ENCODE measurements at places on chromosomes 3 and 15.

DNA sequence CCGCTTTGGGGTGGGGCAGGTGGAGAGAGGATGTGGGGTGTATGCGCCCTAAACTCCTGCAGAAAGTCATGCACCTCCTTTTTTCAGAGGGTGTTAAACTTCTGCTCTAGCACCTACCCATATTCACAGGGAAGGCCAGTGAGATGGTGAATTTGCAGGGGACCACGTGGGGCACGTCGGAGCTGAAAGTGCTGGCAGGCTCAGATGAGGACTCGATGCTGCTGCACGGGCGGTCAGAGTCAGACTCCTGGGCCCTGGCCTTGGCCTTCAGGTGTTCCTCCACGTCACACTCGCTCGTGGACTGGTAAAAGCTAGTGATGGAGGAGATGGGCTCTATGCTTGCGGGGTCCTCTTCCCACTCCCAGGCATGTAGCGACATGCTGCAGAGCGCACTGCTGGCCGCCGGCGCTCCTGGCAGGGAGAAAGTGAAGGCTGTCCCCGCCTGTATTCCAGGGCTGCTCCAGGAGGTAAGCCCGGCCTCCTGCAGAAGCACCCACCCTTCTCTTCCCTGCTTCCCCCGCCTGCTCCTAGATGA, 883 bp downstream of the CFAP92 start:
- no peak for DNase-seq

DNA sequence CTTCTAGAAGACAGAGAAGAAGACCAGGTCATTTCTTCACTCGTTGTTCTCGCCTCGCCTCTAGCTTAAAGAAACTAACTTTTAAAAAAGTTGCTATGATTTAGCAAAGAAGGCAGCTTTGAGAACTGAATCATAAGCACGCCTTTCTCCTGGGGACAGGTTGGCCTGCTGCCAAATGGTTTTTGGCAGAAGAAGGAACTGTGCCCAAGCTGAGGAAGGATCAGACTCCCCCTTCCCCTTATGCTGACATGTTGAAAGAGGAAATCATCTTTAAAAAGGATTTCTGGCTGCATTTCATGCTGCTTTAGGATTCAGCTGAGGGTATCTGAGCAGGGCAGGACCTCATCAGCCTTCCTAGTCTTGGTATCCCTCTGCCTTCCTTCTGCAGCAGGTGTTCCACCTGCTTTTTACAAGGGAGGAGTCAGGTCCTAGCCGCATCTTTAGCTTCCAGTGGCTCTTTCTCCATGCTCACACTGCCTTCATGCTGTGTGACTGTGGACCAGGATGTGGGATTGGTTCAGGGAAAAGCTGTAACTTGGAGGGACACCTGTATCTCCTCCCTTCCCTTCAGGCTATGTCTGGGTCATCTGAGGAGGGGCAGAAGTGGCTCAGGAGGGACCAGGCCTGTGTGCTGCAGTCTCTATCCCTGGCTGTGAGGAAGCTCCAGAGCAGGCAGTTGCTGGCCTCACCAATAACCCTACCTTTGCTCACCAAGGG, 34.1 kb upstream of the HACD2 start:
- peak; percentile 88 for DNase-seq

DNA sequence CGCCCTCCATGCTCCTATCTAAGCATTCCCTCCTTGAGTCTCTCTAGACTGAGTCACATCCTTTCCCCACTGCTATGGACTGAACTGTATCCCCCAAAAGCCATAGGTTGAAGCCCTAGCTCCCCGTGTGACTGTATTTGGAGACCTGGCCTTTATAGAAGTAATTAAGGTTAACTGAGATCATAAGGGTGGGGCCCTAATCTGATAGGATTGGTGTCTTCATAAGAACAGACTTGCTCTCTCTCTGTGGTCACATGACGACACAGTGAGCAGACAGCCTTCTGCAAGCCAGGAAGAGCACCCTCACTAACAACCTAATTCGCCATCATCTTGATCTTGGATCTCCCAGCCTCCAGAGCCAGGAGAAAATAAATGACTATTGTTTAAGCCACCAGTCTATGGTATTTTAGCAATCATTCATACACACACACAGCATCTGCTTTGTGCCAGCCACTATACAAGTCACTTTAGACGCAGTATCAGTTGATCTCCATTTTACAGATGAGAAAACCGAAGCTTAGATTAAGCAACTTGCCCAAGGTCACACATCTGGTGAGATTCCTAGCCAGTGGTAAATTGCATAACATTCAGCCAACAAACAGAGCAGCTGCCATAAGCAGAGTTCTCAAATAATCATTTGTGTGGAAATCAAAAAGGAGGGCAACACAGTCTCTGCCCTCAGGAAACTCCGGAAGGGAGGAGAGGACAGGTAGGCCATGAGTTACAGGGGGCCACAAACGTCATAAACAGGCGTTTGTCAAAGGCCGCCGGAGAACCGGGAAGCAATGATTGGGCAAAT, 66.3 kb upstream of the HES1 start:
- DNase-seq, result no peak

- no peak for DNase-seq
Measured at GRCh38 chr15:69991551-69991980, 106.2 kb downstream of the TLE3 start.

DNA sequence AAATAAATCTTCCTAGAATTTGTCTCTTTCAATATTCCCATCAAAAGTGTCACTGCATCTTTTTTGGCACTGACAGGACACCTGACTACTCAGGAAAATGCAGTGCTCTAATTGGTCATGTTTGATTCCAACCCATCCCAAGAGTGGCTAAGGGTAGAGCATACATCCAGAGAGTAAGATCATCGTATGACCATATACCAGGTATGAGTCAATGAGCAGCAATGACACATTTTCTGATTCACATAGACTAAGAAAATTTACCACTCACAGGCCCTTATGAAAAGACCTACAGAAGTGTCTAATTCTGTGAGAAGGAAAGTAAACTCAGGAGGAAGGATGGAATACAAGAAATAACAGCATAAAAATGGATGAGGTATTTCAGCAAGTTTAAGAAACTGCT, 434.2 kb downstream of the ZIC1 start:
- DNase-seq, result no peak

GRCh38 chr15:70442616-70443321, 320.6 kb downstream of the UACA start:
- DNase-seq, result no peak

DNA sequence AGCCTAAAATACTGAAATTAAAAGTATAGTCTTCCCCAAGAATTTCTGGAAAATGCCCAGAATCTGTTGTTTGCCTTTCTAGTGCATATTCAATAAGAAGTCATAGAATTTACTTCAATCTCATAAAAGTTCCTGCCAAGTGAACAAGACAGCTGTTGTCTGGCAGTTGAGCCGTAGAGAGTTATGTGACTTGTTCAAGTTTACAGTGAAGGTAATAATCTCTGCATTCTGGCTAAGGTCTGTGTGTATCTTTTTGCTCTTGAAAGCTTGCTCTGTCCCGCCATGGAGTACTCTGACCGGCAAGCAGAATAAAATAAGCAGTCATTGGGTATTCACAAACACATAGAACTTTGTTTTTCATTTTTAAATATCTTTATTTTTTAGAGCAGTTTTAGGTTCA, 77.8 kb downstream of the GHSR start:
- DNase-seq, result no peak

DNA sequence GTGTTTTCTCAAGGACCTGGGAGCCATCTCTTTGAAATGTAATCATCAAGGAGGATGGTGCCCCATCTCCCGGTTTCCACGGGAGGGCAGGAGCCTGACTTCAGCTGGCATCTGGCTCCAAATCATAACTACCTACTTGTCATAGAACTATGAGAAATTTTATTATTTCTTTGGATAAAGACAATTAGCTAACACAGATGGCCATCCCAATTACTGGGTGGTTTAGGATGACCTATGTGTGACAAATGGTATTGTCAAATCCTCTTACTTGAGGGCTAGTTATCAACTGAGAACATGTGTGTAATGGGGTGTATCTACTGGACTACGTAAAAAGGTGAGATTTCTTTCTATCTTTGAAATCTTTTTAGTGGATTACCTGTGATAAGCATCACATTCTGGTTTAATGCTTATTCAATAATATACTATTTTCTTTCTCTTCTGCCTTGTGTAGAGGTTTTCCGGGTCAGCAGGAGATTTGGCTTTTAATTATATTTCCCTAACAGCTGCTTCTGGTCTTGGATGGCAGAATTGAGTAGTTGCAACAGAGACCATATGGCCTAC, 15.3 kb upstream of the PARP14 start:
- no peak for DNase-seq

DNA sequence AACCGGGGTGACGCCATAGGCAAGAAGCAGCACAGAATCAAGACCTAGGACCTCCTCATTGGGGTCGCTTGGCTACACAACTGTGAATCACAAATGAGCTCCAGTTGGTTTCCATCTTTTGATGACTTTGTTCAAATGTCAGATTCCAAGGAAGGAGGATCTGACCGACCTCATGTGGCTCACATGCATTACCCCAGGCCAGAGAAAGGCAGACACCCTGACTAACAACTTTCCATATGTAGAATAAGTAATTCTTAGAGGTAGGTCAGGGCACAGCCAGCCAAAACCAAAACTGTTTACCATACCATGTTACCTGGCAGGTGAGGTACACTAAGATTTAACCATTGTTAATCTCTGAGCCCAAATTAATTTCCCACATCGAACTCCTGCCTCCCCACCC, 96.5 kb downstream of the CCNL1 start:
- no peak for DNase-seq

- DNase-seq, result no peak
Measured at GRCh38 chr3:38640661-38641452, 8.6 kb downstream of the SCN5A start.

DNA sequence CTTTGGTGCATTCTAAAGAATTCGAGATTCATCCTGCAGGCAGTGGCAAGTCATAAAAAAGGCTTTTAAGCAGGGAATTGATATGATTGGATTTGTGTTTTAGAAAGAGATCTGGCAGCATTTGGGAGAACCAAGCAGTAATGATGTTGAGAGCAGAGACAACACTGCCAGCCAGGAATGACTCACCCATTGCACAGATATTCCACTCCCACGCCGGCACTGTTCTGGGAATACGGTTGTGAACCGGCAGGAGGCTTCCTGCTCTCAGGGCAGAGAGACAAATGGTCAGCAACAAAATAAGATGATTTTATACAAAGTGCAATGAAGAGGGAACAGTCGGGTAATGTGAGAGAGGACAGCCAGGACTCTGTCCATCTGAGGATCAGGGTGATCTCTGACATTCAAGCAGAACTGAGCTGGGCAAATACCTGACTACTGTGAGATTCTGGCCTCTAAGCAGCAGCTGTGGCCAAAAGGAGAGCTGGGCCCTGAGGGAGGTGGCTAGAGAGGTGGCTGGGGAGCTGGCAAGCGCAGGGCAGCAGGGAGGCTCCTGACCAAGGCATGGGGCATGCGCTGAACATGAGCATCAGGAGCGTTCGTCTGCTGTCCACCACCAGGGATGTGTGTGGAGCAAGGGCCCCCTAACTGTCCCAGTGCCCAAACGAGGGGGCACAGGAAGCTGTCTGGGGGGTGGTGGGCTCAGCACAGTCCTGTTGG, 56.1 kb upstream of the PLXNA1 start:
- DNase-seq, result no peak

GRCh38 chr15:58690703-58691102, 58.8 kb downstream of the ADAM10 start:
- DNase-seq, result no peak

- DNase-seq, result no peak
Measured at GRCh38 chr3:187434524-187434923, 66.3 kb downstream of the RTP4 start.

All from Kasumi-1 (cell line).